Gastroesophageal sphincter (tissue), 4 donors: ENCODE measurements at places on chromosomes 3 and 15.
A peak's percentile ranks its signal among the peaks of the same experiment; 100 is the strongest.

DNA sequence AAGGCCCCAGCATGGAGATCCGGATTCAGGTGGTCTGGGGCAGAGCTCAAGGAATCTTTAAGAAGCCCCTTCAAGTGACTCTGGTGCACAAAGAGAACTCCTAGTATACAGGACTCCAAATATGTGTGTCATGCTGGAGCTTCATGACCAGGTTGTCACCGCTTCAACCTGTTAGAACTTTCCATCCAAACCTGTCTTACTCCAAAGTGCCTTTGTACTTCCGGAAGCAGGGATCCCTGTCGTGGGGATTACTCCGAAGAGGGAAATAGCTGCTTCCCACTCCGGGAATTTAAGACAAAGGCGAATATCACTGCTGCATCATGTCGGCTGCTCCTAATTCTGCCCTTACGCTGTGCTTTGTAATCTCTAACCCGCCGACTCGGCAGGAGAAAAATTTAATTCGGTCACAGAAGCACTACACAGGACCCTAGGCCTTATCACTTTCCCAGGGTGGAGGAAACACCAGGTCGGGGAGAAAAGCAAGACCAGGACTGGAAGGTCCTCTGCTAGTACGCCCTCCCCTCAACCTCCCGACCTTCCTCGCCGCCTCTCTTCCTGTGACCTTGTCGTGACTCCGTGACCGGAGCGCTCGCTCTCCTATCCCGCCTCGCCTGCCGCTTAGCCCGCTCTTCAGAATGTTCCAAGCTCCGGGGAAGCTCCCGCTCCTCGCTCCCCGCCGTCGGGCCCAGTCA lies 730 bp downstream of the HIGD1A start:
- ATAC-seq: peak; percentile 22

DNA sequence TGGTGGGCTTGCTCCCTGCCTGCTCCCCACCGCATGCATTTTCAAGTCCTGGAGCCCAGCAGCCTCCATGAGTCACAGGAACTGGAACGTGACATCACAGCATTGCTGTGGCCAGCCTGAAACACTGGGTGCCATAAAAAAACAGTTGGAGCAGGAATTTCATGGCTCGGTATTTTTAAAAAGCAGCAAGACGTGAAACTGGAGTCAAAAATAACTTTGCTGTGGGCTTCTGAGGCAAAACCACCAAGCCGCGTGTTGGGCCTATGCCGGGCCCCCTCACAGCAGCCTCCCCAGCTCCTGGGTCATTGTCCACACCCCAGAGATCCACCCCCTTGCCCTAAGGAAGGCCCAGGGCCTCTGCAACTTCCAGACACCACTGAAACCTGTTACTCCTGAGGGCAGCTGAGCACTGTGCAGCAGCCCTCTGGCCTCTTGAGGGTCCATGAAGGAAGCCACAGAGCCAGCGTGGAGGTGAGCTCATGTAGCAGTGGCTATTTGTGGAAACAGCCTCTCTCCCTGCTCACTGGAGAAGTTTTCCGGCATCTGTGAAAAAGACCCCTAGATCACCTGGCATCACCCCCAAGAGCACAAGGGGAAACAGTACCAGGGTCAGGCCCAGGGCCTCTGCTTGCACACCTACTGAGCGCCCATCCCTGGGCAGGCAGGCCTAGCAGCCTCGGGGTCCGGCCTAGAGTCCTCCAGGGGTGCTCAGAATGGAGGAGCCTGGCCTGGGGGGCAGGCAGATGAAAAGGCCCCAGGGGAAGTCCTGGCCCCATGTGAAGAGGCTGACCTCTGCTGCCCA lies 34.0 kb upstream of the DUSP7 start:
- peak; percentile 55 for ATAC-seq

DNA sequence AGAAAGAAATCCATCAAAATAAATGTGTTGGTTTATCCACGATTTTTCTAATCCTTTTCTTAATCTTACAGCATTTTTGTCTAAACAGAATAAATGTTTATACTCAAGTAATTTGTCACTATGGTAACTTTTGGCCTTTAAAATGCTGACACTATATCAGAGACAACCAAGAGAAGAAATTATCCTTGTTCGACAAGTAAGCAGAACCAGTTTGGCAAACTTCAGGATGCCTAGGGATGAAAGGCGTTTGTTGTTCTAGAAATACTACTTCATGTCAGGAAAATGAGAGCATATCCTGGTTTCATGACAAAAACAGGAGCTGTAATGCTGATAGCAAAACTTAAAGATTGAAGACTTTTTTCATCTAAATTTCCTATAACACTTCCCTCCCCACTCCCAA lies 308.0 kb upstream of the ATP11B start:
- ATAC-seq: no peak

- no peak for ATAC-seq
Measured at GRCh38 chr3:24110051-24110450, 165.0 kb downstream of the NR1D2 start.

- ATAC-seq: no peak
Measured at GRCh38 chr15:75671730-75672602, 24.3 kb downstream of the SNX33 start.

- no peak for ATAC-seq
Measured at GRCh38 chr15:53746101-53746500, 13.4 kb downstream of the WDR72 start.

GRCh38 chr3:125080077-125080476 lies 24.3 kb upstream of the HEG1 start:
- no peak for ATAC-seq

GRCh38 chr3:51400166-51400565 lies 9.1 kb downstream of the RBM15B start:
- ATAC-seq: peak; percentile 24

GRCh38 chr15:97140216-97140615 lies 809.7 kb downstream of the NR2F2 start:
- ATAC-seq: no peak

GRCh38 chr3:28978092-28978491 lies 302.8 kb upstream of the RBMS3 start:
- no peak for ATAC-seq

DNA sequence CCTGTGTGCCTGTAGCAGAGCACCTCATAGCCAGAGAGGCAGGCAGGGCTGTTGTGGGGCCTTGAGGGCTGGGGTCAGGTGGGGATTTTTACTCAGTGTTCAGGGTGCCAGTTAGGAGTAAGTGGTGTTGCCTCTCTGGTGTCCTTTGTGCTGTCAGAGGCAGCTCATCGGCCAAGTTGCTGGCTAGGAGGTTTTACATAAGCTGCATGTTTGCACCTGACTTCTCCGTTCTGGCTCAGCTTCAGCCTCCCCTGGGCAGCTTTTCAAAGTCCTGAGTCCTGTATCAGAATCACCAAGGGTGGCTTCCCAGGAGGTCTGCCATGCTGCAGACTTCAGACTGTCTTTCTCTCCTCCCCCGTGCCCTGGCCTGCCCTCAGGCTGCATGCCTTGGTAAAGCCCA lies 242.6 kb upstream of the TPM1 start:
- ATAC-seq: no peak

- ATAC-seq: no peak
Measured at GRCh38 chr3:11559816-11560633, 83.7 kb downstream of the VGLL4 start.

GRCh38 chr3:122104515-122105194 lies 49.5 kb downstream of the CD86 start:
- ATAC-seq: no peak

GRCh38 chr3:187958432-187959003 lies 195.4 kb upstream of the LPP start:
- ATAC-seq: no peak

- no peak for ATAC-seq
Measured at GRCh38 chr3:166405896-166406295, 568.7 kb upstream of the BCHE start.

DNA sequence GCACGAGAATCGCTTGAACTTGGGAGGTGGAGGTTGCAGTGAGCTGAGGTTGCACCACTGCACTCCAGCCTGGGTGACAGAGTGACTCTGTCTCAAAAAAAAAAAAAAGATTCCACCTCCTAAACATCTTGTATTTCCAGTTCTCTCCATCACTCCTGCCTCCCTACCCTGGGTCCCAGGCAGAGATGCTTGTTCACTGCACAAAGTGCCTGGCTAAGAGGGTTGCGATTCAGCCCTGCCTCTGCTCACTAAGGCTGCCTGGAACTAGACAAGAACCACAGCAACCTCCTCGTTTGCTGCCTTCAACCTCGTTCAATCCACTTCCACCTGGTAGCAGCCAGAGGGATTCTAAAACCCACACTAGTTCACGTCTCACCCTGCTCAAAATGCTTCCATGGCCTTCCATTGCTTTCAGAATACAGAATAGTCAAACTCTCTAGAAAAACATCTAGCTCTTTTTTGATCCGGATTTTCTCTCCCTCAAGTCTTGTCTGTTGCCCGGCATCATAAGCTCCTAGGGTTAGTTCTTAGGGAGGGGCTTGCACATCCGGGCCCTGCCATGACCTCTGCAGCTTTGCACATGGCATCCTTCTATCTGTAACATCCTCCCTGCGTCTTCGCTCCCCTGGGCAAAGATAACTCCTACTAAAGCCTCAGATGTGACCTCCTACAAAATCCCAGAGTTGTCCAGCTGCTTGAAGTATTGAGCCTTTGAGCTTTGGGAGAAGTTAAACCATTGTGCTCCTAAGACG lies 1.0 kb upstream of the MCM2 start:
- ATAC-seq: no peak

- ATAC-seq: no peak
Measured at GRCh38 chr3:38131621-38132369, 5.1 kb downstream of the ACAA1 start.

GRCh38 chr3:134833453-134834163 lies 38.5 kb downstream of the EPHB1 start:
- ATAC-seq: no peak

DNA sequence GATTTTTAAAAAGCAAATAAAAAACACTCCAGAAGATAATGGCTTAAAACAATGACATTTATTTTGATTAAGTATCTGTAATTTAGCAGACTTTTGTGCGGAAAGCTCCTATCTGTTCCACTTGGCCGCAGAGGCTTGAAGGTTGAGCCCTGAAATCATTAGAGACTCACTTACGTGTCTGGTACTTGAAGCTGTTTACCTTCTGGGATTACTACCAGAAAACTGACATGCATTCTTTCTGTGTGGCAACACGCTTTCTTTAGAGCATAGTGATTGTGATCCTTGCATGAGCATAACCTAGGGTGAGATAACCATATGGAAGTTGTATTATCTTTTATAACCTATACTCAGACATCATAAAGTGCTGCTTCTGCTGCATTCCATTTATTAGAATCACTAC lies 298.5 kb downstream of the SI start:
- no peak for ATAC-seq

DNA sequence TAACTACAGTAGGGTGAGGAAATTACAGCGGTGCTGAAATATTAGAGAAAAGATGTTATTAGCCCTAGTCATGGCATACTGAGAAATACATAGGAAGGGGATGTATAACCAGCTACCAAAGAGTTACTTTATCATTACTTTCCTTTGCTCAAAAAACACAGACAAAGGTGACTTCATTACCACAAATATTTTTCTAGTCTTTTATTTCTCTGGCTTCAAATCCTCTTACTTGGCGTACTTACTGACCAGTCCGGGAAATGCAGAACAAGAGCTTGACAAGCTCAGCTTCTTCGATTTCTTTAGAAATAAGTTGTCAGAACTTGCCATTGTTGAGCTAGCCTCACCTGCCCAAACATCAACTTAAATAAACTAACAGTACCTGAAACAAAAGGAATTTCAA lies 142.1 kb upstream of the TMCO5A start:
- no peak for ATAC-seq

- no peak for ATAC-seq
Measured at GRCh38 chr3:122642935-122643334, 37.7 kb upstream of the PARP14 start.

DNA sequence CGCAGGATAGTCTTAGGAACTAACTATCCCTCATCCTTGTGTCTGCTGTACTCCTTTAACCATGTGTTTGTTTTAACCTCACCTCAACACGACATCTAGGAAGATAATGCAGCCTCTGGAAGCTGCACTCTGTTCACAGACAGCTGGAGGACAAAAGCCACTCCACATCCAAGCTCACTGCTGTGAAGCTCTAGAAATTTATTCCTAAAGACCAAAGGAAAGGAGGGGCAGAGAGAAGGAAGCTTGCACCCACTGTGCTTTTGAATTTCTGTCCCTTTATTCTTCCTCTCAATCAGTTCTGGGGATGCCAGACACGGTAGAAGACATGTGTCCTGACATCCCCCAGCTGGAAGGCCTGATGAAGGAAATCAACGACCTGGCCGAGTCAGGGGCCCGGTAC lies 182.9 kb upstream of the CHRM5 start:
- ATAC-seq: no peak

GRCh38 chr3:62708638-62709373 lies 166.4 kb downstream of the CADPS start:
- no peak for ATAC-seq

- no peak for ATAC-seq
Measured at GRCh38 chr3:55543181-55543614, 56.1 kb upstream of the WNT5A start.

DNA sequence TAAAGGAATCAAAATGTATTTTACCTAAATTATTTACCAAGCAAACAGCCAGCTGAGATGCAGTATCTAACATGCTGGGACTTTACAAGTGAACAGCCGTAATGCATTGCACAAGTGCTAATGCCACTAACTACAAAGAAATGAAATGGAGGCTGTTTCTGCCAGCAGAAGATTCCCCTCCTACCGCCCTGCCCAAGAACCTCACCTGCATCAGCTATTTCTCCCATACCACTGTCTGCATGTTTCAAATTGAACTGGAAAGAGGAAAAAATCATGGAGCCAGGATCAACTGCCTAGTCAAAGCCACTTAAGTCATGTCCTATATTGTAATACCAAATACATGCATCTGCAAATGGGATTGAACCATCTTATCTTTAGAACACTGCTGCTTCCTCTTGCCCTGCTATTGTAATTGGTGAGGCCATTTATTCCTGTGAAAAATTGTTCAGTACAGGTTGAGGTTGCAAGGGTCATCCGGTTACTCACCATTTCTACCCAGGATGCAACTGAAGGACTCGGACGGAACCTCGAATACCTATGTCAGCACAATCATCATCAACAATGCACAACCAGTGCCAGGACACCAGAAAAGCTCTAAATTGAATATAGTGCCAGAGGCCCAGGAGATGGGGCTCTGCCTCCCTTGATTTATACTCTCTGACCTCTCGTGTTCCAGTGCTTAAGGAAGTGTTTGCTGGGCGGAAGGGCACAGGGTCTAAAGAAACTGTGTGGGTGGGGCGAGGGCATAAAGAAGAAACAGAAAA lies 27.5 kb downstream of the ANXA2 start:
- peak; percentile 70 for ATAC-seq

- no peak for ATAC-seq
Measured at GRCh38 chr3:50259432-50260026, 9.4 kb upstream of the SEMA3B start.

- ATAC-seq: no peak
Measured at GRCh38 chr3:132285620-132285945, 31.6 kb upstream of the ACP3 start.

GRCh38 chr15:31211353-31211752 lies 109.8 kb upstream of the TRPM1 start:
- ATAC-seq: no peak

GRCh38 chr15:56532721-56533460 lies 68.0 kb upstream of the MNS1 start:
- ATAC-seq: no peak
